ENCODE measurements at places on chromosomes 3 and 15.

- DNase-seq: no peak
Measured at GRCh38 chr3:52277071-52277964, 1.1 kb downstream of the WDR82 start.

DNA sequence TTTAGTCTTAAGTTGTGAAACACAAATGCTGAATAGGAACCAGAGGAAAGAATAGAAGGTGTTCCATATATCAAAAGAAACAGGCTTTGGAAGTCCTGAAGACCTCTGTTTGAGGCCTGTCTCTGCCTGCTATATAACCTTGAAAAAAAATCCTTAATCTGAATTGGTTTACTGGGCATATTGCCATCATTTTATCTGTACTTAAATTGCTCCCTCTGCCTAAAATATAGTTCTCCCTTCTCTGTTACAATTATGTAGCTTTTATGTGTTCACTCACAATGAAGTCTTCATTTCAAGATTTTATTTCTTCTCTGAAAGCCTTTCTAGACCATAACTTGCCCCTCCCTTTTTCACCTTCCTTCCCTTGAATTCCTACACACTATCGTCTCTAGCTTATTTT lies 21.2 kb downstream of the ARL13B start:
- DNase-seq: no peak

DNA sequence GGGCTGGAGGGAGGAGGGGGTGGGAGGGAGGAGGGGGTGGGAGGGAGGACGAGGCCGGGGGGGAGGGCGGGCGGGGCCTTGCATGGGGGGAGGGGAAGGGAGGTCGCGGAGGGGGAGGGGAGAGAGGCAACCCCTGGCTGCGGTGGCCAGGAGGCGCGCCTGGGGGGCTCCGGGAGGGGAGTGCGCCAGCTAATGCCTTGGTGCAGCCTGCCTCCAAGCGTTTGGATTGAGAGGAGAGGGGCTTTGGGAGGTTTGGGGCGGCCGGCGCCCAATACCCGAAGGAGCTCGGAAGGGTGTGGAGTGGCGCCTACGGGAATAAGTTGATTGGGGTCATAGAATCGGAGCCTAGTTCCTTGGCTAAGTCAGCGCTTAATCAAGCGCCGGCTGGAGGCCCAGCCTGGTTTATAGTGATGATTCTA lies 557 bp downstream of the TFG start:
- no peak for DNase-seq

DNA sequence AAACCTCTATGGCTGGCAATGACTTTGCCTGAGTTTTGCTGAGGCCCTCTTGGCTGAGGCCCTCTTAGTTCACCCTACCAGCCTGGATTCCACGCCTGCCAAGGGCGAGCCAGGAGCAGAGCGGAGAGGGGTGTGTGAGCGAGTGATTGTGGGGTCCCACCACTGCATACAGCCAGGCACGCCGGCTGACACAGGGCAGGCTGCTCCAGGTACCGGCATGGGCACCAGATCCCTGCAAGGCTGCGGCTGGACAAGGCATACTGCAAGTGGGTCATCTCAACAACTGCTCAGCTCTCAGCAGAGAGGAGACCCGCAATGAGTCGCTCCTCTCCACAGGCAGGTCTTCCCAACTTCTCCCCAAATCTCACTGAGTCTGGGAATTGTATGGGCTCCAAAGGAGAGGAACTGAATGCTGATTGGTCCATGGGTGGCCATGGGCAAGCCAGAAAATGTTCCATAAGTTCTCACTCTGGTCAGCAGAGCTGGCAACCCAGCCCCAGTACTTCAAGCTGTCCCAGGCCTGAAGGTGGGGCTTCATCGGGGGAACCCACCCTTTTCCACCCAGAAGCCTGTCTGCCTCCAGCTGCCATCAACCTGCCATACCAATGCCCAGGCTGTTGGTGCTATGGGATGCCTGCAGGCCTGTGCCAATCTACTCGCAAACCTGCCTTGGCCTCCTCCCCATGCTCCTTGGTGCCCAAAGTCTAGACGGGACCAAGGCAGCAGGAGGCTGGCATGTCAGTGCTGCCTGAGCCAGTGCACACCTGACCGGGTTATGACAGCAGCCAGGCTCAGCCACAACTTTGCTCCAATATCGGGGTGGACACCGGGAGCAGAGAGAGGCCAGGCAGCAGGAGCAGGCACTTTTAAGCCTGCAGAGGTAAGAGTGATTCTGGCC lies 1273.6 kb upstream of the GBE1 start:
- DNase-seq: no peak

- no peak for DNase-seq
Measured at GRCh38 chr3:2589336-2589969, 490.8 kb downstream of the CNTN4 start.

DNA sequence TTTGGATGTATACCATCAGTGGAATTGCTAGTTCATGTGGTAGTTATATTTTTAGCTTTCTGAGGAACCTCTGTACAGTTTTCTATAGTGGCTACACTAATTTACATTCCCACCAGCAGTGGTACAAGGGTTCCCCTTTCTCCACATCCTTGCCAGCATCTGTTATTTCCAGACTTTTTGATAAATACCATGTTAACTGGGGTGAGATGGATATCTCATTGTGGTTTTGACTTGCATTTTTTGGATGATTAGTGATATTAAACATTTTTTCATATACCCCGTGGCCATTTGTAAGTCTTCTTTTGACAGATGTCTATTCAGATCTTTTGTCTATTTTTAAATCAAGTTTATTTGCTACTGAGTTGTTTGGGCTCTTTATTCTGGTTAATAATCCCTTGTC lies 455.6 kb upstream of the RARB start:
- DNase-seq: no peak

GRCh38 chr3:72082776-72083462 lies 298.0 kb upstream of the PROK2 start:
- no peak for DNase-seq

DNA sequence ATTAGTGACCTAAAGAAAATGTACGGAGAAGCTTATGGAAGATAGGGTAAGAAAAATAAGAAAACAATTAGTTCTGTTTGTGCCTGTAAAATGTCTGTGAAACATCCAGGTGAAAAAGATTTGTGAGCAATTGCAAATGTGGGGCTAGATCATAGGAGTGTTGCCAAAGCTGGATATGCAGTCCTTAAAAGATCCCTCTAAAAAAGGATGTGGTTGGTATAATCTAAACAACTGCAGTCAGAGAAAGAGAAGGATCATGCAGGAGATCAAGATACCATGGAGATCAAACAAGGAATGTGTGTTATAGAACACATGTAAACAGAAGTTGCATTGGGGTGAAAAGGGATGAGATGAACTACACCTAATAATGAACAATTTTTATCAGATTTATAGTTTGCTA lies 116.8 kb downstream of the ALCAM start:
- no peak for DNase-seq

DNA sequence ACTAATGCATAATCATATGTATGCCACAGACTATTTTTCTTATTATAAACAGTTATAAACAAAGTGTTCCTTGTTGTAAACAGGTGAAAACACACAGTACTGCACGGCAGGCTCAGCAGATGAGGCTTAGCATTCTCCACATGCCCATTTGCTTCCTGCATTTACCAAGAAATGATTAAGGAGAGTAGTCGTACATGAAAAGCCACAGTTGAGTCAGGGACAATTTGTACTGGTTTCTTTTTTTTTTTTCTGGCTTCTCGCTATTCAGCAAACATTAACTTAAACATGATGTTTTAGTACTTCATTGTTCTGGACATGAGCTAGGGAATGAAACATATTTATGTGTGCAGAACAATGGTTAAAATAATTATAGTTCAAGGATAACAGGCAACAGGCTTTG lies 63.4 kb downstream of the GHSR start:
- DNase-seq: no peak

GRCh38 chr3:59704292-59704691 lies 654.5 kb upstream of the CFAP20DC start:
- no peak for DNase-seq

GRCh38 chr15:64216730-64217428 lies 54.1 kb upstream of the PPIB start:
- no peak for DNase-seq

- DNase-seq: no peak
Measured at GRCh38 chr3:12780751-12781150, 15.7 kb upstream of the CAND2 start.

GRCh38 chr3:172634948-172635347 lies 75.9 kb downstream of the NCEH1 start:
- no peak for DNase-seq

DNA sequence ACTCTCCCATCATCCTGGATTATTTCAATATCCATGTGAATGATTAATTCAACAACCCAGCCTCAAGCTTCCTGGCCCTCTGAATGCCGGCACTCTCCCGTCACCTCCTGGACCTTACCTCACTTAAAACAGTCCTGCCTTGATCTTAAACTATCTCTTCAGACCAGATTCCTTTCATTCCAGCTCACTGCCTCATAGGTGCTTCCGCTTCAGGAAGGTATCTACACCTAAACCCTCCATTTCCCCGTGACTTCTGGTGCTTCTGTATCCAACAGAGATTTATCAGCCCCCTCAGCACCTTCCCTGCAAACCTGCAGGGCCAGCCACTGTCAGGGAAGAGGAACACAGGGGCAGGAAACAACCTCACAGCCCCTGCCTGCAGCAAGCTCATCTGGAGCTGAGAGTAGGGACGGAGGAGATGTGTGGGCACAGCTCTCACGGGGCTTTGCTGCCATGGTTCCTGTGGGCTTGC lies 98.9 kb upstream of the TJP1 start:
- DNase-seq: no peak

- no peak for DNase-seq
Measured at GRCh38 chr3:147408188-147409100, 721 bp upstream of the ZIC1 start.

- no peak for DNase-seq
Measured at GRCh38 chr3:22660606-22661005, 542.5 kb upstream of the UBE2E2 start.

DNA sequence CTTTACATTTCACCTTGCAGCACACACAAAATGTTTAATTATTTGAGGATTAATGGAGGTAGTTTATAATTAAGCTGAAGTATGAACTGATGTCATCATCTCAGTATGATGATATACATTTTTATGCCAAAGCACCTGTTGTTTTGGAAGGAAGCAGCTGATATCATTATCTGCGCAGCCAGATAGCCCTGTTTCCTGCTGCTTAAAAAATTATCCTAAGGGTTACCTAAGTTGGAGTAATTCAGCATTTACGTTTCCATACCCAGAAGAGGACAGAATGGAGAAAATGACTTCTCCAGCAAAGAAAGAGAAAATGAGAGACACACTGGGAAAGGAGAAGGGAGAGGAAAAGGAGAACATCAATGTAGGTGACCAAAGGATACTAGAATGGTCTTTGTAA lies 370.3 kb upstream of the PLSCR5 start:
- no peak for DNase-seq

DNA sequence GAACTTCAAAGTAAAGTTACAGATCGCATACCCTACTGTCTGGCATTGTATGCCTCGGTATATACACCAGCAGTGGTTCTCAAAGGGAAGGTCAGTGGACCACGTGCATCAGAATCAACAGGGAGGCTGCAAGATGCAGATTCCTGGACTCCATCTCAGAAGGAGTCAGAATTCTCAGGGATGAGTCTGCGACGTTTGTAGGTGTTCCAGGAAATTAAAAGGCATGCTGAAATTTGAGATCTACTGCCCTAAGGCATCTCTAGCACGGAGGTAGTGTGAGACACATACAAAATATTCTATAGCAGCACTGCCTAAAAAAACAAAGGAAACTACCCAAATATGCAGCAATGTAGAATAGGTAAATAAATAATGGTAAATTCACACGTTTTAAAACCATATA lies 136.8 kb upstream of the BNIP2 start:
- no peak for DNase-seq

DNA sequence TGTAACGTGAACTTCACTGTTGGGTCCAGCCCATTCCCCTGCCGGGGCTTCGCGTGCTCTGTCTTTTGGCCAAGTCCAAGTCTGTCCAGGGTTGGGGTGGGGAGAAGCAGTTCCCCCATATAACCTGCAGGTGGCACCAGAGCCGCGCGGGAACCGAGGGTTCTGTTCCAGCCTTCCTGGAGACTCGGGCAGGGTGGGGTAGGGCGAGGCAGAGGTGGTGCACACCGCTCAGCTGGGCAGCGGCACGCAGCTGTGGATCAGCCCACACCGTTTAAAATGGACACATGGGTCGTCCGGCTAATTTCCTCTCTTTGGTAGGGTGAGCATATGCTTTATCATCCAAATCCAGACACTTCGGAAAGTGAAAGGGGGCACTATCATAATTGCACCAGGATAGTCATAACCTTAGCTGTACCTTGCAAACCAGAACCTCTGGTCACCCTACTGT lies 118.1 kb downstream of the TBC1D2B start:
- DNase-seq: peak; percentile 16

GRCh38 chr15:75307778-75308390 lies 25.2 kb downstream of the GOLGA6D start:
- no peak for DNase-seq

DNA sequence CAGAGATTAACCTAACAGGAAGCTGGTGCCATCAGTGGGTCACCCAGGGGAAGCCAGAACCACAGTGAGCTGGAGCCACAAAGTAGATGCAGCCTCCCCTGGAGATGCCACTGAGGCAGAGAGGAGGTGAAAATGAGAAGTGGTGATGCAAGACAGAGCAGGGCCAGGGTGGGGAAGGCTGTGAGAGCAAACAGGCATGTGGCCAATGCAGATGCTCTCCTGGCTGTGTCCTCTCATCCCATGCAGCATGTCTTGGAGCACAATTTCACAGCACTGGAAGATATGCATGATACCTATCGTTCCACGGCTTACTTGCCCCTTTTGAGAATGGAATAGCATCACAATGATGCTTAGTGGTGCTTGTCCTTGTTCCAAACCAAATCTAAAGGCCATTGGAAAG lies 126.3 kb downstream of the ABHD5 start:
- DNase-seq: no peak

GRCh38 chr3:141412936-141413354 lies 44.6 kb downstream of the ZBTB38 start:
- no peak for DNase-seq

DNA sequence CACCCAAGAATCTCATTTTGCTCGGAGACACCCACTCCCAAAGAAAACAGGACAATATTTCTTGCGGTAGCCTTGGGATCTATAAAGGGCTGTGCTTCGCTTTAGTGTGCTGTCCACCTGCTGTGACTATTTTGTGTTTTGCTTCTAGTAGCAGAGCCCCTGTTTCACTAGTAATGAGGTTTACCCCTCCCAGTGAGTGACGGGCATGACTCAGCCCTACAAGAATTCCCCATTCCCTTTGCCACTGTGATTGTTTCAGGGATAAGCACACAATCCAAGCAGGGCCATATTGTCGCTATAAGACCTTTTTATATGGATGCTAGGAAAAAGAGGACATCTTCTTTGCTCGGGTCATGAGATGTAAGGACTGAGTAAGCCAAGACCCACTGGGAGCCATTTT lies 62.5 kb upstream of the FOXB1 start:
- no peak for DNase-seq

DNA sequence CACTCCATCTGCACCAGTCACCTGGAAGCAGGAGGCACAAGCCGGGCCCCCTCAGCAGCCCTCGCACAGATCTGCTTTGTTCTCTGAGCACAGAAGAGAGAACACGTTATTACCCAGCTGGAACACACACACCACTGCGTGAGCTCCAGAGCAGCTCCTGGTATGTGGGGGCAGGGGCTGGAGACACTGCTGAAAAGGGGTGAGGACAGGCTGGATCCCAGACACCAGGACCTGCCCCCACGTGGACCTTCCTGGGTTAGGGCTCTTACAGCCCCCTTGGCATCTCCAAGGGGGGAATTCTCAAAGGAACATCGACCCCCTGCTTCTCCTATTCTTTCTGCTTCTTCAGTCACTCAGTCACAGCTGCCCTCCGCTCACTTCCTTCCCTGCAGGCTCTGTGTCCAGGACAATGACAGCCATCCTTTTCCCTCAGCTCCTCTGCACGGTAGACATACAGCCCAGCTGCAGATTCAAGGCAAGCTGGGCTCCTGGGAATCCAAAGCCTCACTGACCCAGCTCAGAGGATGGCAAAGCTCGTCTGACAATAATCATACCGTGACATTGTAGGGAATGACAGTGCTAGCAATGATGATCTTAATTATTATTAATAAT lies 33.7 kb downstream of the PRR20G start:
- no peak for DNase-seq
